ENCODE measurements at places on chromosomes 12 and 14.

DNA sequence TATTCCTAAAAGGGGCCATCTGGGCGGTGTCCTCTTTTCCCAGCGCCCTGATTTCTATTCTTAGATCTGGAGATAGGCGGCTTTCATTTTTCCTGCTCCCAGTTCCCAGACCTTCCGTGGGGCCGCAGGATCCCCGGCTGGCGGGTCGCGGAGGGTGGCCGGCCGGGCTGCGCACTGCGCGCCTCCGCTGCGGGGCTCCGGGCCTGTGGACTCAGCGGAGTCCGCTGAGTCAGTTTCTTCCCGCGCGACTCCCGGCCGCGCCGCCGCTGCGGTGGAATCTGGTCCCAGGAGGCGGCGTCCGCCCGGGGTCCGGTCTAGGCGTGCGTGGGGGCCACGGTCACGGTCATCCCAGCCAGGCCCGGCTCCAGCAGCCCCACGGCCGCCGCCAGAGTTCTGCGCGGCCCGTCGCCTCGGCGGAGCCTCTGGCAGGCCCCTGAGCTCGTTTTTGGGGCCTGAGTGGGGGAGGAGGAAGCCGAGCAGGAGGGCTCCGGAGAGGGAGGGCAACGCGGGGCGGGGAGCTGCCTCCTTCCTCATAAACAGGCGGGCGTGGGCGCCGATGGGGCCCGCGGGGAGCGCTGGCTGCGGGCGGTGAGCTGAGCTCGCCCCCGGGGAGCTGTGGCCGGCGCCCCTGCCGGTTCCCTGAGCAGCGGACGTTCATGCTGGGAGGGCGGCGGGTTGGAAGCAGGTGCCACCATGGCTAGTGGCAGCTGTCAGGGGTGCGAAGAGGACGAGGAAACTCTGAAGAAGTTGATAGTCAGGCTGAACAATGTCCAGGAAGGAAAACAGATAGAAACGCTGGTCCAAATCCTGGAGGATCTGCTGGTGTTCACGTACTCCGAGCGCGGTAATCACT is at the start of gene LRRK2:
LRRK2 (plus strand) TSS at position 559 of the 853 bp plus-strand sequence; CDS start at position 694, 135 bp downstream.
- DNase-seq: peak; percentile 58

DNA sequence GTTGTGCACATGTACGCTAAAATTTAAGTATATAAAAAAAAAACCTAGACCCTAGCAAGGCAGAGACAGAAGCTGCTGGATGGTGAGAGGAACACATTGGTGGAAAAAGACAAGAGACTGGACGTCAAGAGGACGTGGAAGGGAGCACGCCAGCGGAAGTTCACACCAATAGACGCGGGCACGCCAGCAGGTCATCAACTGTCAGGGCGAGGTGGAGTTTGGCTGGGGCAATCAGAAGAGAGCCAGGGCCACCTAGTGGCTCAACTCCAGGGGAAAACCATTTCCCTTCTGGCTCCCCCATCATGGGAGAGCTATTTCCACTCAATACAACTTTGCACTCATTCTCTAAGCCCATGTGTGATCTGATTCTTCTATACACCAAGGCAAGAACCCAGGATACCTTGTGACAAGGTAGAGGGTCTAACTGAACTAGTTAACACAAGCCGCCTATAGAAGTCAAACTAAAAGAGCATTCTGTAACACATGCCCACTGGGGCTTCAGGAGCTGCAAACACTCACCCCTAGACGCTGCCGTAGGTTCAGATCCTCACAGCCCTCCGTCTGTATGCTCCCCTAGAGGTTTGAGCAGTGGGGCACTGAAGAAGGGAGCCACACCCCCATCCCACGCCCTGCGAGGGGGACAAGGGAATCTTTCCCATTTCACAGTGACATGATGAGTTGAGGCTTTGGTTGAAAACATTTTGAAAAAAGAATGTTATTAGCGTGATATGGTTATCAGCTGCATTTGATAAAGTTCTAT is 702.7 kb downstream of the TMTC2 start:
- no peak for DNase-seq

DNA sequence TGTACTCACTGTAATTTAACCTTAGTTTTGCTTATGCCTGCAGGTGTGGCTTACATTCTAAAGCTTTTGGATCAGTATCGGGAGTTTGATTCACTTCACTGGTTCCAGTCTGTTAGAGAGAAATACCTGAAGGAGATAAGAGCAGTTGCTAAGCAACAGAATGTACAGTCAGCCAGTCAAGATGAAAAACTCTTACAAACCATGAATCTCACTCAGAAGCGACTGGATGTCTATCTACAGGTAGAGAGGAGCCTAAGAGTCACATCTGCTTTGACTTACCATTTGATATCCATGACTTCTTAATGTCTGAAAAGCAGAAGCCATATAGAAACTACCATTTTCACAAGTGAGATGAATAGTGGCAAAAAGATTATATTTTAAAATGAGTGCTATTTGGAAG is 56.5 kb downstream of the WASHC4 start:
- no peak for DNase-seq

DNA sequence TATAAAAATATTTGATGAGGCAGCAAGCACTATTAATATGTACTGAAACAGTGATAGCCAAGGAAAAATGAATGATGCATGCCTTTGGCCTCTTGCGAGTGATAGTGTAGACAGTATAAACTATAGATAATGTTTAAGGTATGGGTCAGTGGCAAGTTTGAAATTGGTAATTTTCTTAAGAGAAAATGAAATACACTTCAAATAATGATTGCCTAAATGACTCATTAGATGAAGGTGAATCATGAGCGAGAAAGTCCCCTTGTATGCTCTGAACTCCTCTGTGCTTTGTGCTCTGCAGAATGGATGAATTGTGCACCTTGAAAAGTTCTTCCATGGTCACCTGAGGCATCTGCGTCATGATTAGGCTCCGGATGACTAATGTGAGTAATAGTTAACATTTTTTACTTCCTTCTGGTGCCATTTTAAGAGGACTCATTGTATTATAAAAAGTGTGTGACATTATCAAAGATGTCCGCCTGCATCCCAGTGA is 84.9 kb upstream of the RTL1 start:
- no peak for DNase-seq

DNA sequence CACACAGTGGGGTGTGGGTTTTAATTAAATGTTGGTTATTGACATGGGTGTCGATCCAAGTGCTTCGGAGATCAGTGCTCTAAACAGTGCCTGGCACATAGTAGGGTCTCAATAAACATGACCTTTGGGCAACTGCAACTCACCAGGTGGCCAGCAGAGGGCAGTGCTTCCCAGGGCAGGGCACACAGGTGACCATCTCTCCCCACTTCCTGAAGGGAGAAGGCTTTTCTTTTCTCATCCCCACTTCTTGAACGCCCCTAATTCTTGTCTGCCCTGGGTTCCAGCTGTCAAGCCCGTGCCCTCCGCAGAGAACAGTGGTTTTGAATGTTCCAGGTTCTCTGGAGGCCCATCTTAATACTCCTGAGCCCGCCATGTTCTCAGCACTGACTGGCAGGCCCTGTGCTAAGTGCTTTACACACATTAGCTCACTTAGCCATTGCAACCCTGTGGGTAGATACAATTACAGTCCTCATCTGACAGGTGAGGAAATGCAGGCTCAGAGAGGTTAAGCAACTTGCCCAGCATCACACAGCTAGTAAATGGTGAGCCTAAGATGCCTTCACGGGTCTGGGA is 16.3 kb downstream of the RAPGEF3 start:
- DNase-seq: peak; percentile 36

- peak; percentile 59 for DNase-seq
Observed at GRCh38 chr12:26833743-26834490, 923 bp upstream of the ITPR2 start.
